ENCODE measurements at places on chromosomes 13 and 19. TPM values are rescaled to one million over a fixed set of nuclear protein-coding genes. Genes with fewer than 3 reads are reported as not detected.

- no peaks in the 10 kb centered on the region for H3K27me3 ChIP-seq
- peaks cover 5% of the 10 kb centered on the region for H3K4me1 ChIP-seq
- peaks cover 3% of the 10 kb centered on the region for H3K36me3 ChIP-seq
- H3K4me3 ChIP-seq = no peak overlapping the region
- H3K27ac ChIP-seq = no peak overlapping the region
Measured at GRCh38 chr13:97313551-97314260, 91.6 kb downstream of the MBNL2 start.

GRCh38 chr19:18756896-18757295 lies 34.2 kb downstream of the COMP start:
- no peak overlapping the region for H3K27ac ChIP-seq
- H3K4me1 ChIP-seq = no peaks in the 10 kb centered on the region
- no peak for DNase-seq

- peaks cover 24% of the 10 kb centered on the region for H3K36me3 ChIP-seq
- H3K27me3 ChIP-seq = no peaks in the 10 kb centered on the region
- no peak overlapping the region for H3K4me3 ChIP-seq
- peak; percentile 46 for DNase-seq
- H3K27ac ChIP-seq = peak overlapping the region; percentile 82
Measured at GRCh38 chr19:18109341-18109732, 11.8 kb downstream of the MAST3 start.

GRCh38 chr19:35120492-35120891 lies 4.9 kb downstream of the FXYD3 start:
- H3K27me3 ChIP-seq = no peaks in the 10 kb centered on the region
- H3K4me1 ChIP-seq = peaks cover 17% of the 10 kb centered on the region
- no peak overlapping the region for H3K4me3 ChIP-seq

DNA sequence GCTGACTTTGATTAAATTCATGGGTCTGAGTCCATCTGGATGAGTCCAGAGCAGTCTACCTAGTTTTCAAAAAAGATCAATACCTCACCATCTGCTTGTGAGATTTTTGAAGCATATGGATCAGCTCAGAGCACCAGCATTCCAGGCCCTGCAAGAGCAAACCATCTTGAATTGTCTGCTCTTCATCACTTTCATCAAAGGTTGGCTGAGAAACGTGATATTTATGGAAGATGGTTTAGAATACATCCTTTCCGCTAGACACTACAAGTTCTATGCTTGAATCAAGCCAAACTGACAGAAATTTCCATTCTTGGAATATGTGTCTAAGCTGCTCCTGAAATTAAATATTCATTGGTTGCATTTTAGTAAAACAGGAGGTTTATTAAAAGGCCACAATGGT lies 190.3 kb downstream of the KCNRG start:
- no peak overlapping the region for H3K4me3 ChIP-seq
- DNase-seq = no peak

- DNase-seq = no peak
- peaks cover 4% of the 10 kb centered on the region for H3K4me1 ChIP-seq
- H3K4me3 ChIP-seq = no peak overlapping the region
- no peaks in the 10 kb centered on the region for H3K36me3 ChIP-seq
Measured at GRCh38 chr19:46904114-46905060, 43.6 kb downstream of the ARHGAP35 start.

DNA sequence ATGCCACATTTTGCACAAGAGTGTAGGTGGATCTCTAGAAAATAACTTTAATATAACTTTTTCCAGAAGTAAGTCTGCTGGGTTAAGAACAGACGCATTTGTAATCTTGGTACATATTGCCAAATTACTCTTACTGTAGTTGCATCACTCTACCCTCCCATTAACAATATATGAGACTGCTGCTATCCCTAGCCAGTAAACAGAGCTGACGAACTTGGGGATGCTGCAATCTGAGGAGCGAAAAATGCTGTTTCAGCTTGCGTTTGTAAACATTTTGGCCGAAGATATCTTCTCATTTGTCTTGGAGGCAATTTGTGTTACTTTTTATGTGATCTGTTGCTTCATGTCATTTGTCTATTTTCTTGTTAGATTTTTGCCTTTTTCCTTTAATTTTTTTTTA lies 1482.8 kb downstream of the OLFM4 start:
- no peaks in the 10 kb centered on the region for H3K4me1 ChIP-seq
- H3K4me3 ChIP-seq = no peak overlapping the region
- no peaks in the 10 kb centered on the region for H3K27me3 ChIP-seq
- H3K36me3 ChIP-seq = no peaks in the 10 kb centered on the region
- DNase-seq = no peak

GRCh38 chr19:46616631-46617322 lies 8.1 kb downstream of the PTGIR start:
- H3K27ac ChIP-seq = peak overlapping the region; percentile 100
- no peaks in the 10 kb centered on the region for H3K27me3 ChIP-seq
- H3K4me3 ChIP-seq = no peak overlapping the region
- peaks cover 82% of the 10 kb centered on the region for H3K4me1 ChIP-seq

GRCh38 chr13:43132257-43132656 lies 108.9 kb downstream of the DNAJC15 start:
- no peak overlapping the region for H3K4me3 ChIP-seq
- peaks cover 15% of the 10 kb centered on the region for H3K4me1 ChIP-seq
- H3K27ac ChIP-seq = no peak overlapping the region
- H3K36me3 ChIP-seq = no peaks in the 10 kb centered on the region
- H3K27me3 ChIP-seq = peaks cover 18% of the 10 kb centered on the region

GRCh38 chr13:37657134-37657533 lies 58.6 kb upstream of the POSTN start:
- H3K4me1 ChIP-seq = no peaks in the 10 kb centered on the region
- H3K27me3 ChIP-seq = no peaks in the 10 kb centered on the region
- no peak overlapping the region for H3K27ac ChIP-seq

DNA sequence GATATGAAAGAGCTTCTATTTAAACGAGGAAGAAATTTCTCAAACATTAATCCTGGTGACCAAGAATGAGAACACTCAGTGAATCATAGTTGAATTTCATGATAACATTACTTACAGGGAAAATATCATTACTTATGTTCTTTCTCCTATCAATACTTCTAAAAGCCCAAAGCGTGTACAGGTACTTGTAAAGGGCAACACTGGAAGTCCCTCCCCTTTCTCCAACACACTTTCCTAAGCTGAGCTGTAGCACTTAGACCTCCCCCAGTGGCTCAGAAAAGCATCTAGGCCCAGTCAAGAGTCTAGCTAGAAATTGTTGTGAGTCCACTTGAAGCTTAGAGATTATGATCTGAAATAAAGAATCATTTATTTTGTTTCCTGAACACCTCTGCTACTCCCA lies 150.7 kb downstream of the ABCC4 start:
- no peak for DNase-seq
- no peak overlapping the region for H3K27ac ChIP-seq
- H3K27me3 ChIP-seq = no peaks in the 10 kb centered on the region
- no peak overlapping the region for H3K4me3 ChIP-seq
- H3K4me1 ChIP-seq = no peaks in the 10 kb centered on the region
- no peaks in the 10 kb centered on the region for H3K36me3 ChIP-seq

GRCh38 chr13:99218969-99219368 lies 18.3 kb downstream of the UBAC2 start:
- no peak overlapping the region for H3K4me3 ChIP-seq
- no peaks in the 10 kb centered on the region for H3K27me3 ChIP-seq
- peaks cover 71% of the 10 kb centered on the region for H3K4me1 ChIP-seq
- no peak for DNase-seq
- no peak overlapping the region for H3K27ac ChIP-seq

GRCh38 chr13:105087945-105088344 lies 1447.5 kb downstream of the EFNB2 start:
- no peak for DNase-seq
- H3K4me1 ChIP-seq = no peaks in the 10 kb centered on the region

GRCh38 chr13:38490657-38491056 lies 141.0 kb downstream of the UFM1 start:
- no peak overlapping the region for H3K4me3 ChIP-seq
- no peaks in the 10 kb centered on the region for H3K36me3 ChIP-seq
- H3K27ac ChIP-seq = no peak overlapping the region
- no peaks in the 10 kb centered on the region for H3K27me3 ChIP-seq
- DNase-seq = no peak

Gene IGFL2
- not detected for total RNA-seq

DNA sequence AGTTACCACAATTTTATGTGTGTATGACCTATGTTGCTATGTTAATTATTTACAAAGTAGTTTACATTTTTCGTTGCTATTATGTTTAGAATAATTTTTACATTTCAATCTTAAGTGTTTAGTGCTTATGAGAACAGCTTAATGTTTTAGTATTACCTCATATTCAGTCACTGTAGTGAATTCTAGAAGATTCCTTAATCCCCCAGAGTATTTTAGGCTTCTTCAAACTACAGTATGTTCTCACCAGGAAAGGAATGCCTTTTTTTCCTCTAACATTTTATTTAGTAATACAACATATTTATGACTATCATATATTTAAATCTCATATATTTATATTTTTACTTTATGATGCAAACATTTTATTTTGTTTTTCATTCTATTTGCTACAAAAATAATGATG lies 612.1 kb upstream of the KLHL1 start:
- no peaks in the 10 kb centered on the region for H3K36me3 ChIP-seq
- H3K27me3 ChIP-seq = no peaks in the 10 kb centered on the region
- no peak overlapping the region for H3K27ac ChIP-seq
- H3K4me3 ChIP-seq = no peak overlapping the region
- H3K4me1 ChIP-seq = no peaks in the 10 kb centered on the region

DNA sequence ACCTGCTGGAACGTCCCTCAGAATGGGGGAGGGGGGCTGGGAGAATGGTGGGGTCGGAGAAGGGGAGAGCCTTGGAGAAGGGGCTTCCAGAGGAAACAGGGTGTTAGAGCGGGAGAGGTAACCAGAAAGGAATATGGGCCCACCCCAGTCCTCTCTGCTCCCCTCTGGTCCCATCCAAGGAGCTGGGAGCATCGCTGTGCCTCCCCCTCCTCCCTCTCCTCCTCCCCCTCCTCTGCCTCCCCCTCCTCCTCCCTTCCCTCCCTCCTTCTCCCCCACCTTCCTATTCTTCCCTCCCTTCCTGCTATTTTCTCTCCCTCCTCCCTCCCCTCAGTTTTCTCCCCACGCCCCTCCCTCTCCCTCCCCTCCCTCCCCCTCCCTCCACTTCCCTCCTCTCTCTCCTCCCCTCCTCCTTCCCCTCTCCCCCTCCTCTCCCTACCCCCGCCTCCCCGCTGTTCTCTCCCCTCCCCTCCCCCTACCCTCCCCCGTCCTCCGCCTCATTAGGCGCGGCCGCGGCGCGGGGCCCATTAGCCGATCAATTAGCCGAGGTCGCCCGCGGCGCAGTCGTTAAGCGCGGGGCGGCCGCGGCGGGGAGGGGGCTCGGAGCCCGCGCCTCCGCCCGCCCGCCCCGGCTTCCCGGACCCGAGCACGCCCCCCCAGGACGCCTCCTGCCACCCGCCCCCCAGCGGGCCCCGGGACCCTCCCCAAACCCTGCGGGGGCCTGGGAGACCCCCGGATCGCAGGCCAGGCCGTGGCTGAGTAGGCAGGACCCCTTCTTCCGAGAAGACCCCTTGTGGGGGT lies 15.4 kb downstream of the TLE5 start:
- H3K4me1 ChIP-seq = peaks cover 23% of the 10 kb centered on the region
- peaks cover under 1% of the 10 kb centered on the region for H3K27me3 ChIP-seq
- no peak overlapping the region for H3K27ac ChIP-seq

GRCh38 chr19:45477713-45478453 lies 10.1 kb downstream of the FOSB start:
- peaks cover 8% of the 10 kb centered on the region for H3K4me1 ChIP-seq
- peaks cover 13% of the 10 kb centered on the region for H3K27me3 ChIP-seq
- H3K27ac ChIP-seq = peak overlapping the region; percentile 4

- DNase-seq = no peak
- no peaks in the 10 kb centered on the region for H3K36me3 ChIP-seq
- H3K4me1 ChIP-seq = no peaks in the 10 kb centered on the region
- H3K27me3 ChIP-seq = no peaks in the 10 kb centered on the region
Measured at GRCh38 chr13:52749419-52749818, 9.8 kb upstream of the CNMD start.

Gene FLT1
- 1.8 TPM for total RNA-seq

Gene AMER2
- total RNA-seq = not detected

Gene IGFL1
- not detected for total RNA-seq

- H3K27me3 ChIP-seq = no peaks in the 10 kb centered on the region
- no peaks in the 10 kb centered on the region for H3K36me3 ChIP-seq
- H3K4me1 ChIP-seq = peaks cover 24% of the 10 kb centered on the region
- H3K4me3 ChIP-seq = peak overlapping the region; percentile 91
Measured at GRCh38 chr19:15433519-15434069, 14.8 kb upstream of the AKAP8L start.

Gene LGALS14
- total RNA-seq = not detected

GRCh38 chr19:32101206-32101605 lies 244.2 kb upstream of the ZNF507 start:
- no peaks in the 10 kb centered on the region for H3K4me1 ChIP-seq
- DNase-seq = no peak
- H3K27me3 ChIP-seq = peaks cover 5% of the 10 kb centered on the region
- H3K4me3 ChIP-seq = no peak overlapping the region
- no peaks in the 10 kb centered on the region for H3K36me3 ChIP-seq
- no peak overlapping the region for H3K27ac ChIP-seq

- H3K27ac ChIP-seq = no peak overlapping the region
- DNase-seq = no peak
- no peaks in the 10 kb centered on the region for H3K4me1 ChIP-seq
- no peak overlapping the region for H3K4me3 ChIP-seq
- H3K36me3 ChIP-seq = no peaks in the 10 kb centered on the region
Measured at GRCh38 chr13:100381595-100382224, 206.9 kb downstream of the GGACT start.

GRCh38 chr19:18262144-18262543 lies 12.1 kb downstream of the IQCN start:
- DNase-seq = peak; percentile 51
- no peak overlapping the region for H3K27ac ChIP-seq
- H3K27me3 ChIP-seq = no peaks in the 10 kb centered on the region

Gene SOX1
- total RNA-seq = not detected

Gene POGLUT2
- total RNA-seq = not detected

GRCh38 chr13:22175241-22175640 lies 504.4 kb downstream of the FGF9 start:
- H3K27ac ChIP-seq = no peak overlapping the region
- H3K27me3 ChIP-seq = no peaks in the 10 kb centered on the region
- H3K4me3 ChIP-seq = no peak overlapping the region
- H3K36me3 ChIP-seq = no peaks in the 10 kb centered on the region
- H3K4me1 ChIP-seq = no peaks in the 10 kb centered on the region
- no peak for DNase-seq

DNA sequence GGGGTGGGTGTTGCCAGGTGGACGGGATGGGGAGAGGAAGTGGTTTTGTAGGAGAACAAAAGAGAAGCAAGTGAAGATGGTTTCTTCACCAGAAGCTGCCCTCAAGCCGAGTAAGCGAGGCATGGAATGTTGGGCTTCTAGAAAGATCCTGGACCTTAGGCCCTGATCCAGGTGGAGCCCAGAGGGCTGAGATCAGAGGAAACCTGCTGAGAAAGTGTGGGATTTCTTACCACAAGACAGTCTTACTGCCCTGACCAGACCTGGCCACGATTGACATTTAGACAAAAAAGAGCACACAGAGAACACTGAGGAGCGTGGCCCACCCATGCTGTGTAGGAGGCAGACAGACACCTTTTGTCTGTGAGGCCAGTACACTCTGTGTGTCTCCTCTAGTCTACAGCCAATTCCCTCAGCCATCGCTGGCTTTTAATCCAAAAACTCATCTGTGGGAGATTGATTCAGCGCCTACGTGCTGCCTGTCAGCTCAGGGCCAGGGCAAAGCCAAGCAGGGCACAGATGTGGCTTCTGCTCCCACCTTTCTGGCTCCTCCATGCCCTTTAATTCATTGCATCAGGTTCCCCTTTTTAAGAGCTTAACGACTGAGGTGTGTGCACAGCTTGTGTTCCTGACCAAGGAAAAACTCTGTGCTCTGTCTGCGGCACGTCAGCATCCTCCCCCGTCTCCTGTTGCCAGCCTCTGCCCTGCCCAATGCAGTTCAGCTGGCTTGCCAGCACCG lies 123.3 kb downstream of the AKAP11 start:
- H3K36me3 ChIP-seq = no peaks in the 10 kb centered on the region
- no peak for DNase-seq
- peaks cover 10% of the 10 kb centered on the region for H3K4me1 ChIP-seq
- no peak overlapping the region for H3K27ac ChIP-seq

All from B cell (primary cell).